Right renal pelvis (tissue), 4 donors: ENCODE measurements at places on chromosomes 12 and 14.

GRCh38 chr12:52145228-52146088, 46.4 kb downstream of the KRT80 start:
- no peak for DNase-seq

DNA sequence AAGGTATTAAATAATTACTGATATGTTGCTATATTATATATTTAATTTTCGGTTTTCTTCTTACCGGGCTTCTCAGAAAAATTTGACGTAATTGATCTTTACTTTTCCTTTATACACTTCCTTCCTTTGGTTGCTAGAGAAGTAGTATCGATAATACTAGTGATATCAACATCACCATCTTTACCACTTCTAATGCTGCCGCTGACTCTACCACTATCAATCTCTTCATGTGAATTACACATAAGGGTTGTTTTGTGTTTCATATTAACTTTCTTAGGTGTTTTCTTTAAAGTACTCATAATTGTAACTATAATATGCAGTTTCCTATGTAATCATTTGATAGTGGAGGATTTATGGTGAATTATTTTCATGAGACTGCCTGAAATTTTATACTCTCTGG, 30.9 kb upstream of the KLRF1 start:
- DNase-seq, result no peak

GRCh38 chr14:66043921-66044320, 442.2 kb upstream of the CCDC196 start:
- DNase-seq, result no peak

- DNase-seq, result no peak
Measured at GRCh38 chr14:102205560-102205959, 65.9 kb downstream of the WDR20 start.

DNA sequence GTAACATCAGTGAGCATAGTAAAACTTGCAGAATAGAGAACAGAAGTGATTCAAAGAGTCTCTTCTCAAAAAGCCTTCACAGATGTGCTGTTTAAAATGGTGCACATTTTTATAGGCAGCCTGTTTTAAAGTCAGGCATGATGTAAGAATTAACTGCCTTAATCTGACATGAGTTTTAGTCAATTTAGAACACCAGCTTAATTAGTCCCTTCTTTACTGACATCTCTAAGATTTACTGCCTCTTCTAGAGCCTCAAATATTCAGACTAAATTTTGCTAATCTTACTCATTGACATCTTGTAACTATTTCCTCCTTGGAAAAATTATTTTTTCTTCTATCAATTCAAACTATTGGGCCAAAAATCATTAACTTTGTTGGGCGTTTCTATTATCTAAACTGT, 782.5 kb downstream of the C12orf50 start:
- DNase-seq, result no peak

DNA sequence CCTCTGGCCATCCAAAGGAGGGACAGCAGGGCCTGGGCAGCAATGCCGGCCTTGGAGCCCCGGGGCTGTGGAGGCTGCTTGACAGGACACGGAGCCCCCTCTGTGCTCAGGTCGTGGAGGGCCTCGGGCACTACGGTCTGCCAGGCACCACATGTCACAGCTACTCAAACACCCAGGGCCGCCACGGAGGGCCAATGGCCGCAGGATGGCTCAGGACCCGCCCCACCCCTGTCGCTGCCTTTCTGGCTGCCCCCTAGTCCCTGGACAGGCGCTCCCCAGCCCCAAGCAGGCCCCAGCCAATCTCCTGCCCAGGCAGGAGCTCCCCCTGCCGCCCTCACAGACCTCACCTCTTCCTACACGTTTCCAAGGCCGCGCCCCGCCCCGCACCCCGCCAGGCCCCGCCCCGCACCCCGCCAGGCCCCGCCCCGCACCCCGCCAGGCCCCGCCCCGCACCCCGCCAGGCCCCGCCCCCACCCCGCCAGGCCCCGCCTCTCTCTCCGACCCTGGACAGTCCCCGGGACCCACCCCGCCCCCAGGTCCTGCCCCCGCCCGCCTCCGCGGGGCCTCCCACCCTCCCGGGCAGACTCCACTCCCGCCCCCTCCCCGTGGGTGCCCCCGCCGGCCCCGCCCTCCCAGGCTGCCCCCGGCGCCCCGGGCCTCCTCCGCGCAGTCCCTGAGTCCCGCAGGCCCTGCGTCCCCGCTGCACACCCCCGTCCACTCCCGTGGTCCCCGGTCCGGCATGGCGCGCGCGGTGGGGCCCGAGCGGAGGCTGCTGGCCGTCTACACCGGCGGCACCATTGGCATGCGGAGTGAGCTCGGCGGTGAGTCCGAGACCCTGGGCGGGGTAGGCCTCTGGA, at the start of gene ASPG:
TSS of gene ASPG (plus strand) at position 669 of the 857 bp plus-strand sequence. CDS start at position 740, 71 bp downstream.
- no peak for DNase-seq

DNA sequence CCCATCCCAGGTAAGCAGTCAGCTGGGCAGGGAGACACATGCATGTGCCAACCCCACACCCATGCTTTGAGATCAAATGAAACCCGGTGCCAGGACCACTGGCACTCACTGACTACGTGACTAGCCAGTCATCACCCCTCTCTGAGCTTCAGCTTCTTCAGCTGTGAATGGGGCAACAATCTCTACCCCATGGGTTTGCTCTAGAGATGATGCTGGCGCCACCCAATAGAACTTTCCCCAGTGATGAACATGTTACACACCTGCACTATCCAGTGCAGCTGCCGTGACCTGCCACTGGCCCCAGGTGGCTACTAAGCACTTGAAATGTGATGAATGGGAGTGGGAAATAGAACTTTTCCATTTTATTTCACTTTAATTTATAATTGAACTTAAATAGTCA, 70.3 kb downstream of the PITPNM2 start:
- DNase-seq, result no peak

GRCh38 chr12:122976648-122976975, 1.6 kb downstream of the OGFOD2 start:
- DNase-seq, result no peak

DNA sequence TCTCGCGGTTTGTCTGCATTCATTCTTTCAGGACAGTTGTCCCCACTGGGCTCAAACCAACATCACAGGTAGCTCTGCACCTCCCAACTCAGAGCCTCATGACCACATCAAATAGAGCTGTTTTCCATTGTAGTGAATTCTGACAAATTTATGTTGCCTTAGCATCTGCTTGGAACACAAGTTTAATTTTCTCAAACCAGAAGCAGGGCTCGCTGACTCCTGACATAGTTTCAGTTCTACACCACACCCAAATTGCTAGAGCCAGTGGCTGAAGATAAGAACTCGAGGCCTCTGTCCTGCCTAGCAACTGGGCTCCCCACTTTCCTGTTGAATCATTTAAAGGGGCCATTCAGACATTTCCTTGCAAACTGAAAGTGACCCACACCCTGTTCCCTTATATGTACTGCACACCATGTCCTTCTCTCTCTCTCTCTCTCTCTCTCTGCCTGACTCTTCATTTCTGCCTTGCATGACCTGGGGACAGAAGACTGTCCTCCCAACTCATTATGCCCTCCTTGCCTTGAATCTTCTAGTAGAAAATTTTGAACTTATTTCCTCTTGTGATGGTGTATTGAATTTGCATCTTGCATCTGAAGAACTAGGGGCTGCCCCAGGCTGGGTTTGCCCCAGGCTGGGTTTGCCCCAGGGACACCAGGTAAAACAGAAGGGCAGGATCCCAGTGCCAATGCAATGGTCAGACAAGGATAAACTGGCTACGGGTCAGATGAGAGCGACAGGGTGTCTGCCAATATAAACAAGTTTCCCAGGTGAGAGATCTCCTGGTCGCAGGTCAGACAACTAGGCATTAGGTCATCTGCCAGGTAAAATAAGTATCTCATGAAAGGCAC, 9.7 kb upstream of the WSCD2 start:
- no peak for DNase-seq

- no peak for DNase-seq
Measured at GRCh38 chr12:90355711-90356355, 599.1 kb downstream of the CCER1 start.

- no peak for DNase-seq
Measured at GRCh38 chr12:107126796-107127481, 33.6 kb upstream of the CRY1 start.

DNA sequence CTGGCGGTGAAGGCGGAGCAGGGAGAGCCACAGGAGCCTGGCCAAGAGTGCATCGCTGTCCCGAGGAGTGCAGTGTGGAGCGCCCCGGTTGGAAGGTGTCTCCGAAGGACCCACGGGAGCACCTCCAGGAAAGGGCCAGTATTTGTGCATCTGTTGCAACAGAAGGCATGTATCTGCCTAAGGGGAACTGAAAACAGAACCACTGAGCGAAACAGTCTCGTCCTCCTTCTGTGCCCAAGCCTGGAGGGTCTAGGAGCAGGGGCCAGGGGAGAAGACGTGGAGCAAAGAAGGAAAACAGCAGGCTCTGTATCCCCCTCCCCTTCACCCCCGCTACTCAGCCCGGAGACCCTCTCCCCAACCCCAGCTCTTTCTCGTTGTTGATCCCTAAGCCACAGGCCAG, 5.3 kb upstream of the LRRC10 start:
- no peak for DNase-seq

DNA sequence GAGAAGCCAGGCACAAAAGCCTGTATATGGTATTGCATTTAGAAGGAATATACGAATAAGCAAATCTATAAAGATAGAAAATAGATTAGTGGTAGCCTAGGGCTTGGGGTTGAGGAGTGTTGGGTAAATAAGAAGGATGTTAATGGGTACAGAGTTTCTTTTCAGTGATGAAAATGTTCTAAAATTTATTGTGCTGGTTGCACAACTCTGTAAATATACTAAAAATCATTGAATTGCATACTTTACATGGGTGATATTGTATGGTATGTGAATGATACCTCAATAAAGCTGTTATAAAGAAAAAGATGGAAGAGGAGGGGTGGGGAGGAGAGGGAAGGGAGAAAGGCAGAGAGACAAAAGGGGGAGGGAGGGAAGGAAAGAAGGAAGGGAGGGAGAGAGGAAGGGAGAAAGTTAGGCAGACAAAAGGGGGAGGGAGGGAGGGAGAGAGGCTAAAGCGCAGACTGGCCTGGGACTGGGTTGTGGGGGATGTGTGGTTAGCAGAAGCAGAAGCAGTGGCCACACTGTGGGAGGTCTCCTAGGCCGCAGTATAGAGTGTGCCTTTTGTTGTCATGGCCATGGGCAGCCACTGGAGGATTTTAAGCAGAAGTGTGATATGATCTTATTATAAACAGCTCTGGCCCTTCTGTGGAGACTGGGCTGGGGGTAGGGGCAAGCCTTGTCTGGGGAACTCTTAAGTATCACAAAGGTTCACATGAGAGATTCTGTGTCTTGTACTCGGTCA, 73.6 kb upstream of the ELK3 start:
- no peak for DNase-seq

DNA sequence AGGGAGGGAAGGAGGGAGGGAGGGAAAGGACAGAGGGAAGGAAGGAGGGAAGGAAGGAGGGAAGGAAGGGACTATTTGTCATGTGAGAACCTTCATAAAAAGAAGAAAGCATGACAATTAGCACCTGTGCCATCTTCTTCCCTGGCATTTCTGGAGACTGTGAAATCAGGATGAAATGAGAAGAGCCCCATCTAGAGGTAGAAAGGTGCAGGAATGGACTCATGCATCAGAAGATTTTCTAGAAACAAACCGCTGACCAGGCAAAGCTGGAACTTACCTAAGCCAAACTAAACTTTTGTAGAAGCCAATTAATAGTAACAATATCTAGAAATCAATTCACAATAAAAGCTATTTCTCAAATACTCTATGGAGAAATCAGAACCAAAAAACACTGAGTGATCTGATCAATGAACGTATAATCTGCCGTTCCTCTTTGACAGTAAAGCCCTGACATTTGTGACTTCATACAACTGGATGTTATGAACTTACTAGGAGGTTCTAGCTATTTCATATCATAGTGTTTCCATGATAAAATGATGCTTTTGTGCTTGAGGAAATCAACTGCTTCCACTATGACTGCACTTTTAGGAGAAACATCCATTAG, 24.4 kb upstream of the CRACR2A start:
- DNase-seq, result peak; percentile 44

GRCh38 chr12:67320614-67321295, 51.6 kb downstream of the CAND1 start:
- DNase-seq, result no peak

DNA sequence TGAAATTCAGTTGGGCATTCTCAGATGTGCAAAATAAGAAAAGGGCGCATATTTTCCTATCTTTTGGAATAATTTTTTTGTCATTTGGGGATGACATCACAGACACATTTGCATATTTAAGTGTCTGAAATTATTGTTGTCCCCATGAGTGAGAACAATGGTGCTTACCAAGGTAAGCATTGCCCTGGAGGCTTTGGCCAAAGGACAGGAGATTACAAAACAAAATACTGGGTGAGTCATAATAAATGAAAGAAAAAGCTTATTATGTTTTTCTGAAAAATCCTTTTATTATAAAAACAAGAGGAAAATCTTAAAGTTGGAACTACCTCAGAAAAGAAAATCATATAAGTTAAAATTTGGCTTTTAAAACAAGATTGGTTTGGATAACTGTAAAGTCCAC, 254.9 kb downstream of the BTG1 start:
- no peak for DNase-seq

DNA sequence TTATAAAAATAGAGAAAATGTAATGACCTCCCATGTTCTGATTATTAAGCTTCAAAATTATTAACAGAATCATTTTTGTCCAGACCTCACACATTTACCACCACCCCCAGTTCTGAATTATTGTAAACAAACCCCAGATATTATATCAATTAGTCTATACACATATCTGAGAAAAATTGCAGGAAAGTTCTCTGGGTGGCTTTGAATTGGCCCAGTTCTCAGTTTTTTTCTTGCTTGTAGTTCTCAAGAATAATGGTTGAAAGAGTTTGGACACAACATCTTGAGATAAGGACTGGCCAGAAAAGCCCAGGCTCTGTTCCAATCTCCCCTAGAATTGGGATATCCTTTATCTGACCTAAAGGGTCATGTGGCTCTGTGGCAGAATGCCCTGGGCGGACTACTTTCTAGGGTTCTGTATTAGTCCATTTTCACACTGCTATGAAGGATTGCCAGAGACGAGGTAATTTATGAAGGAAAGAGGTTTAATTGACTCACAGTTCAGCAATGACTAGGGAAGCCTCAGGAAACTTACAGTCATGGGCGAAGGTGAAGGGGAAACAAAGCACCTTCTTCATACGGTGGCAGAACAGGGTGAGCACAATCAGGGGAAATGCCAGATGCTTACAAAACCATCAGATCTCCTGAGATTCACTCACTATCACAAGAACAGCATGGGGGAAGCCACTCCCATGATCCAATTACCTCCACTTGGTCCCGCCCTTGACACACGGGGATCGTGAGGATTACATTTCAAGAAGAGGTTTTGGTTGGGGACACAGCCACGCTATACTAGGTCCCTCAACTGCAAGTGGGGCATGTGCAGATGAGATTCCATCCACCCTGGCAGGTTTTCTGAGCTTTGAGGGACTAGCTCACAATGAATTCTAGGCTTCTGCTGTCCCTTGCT, 1504.6 kb upstream of the FLRT2 start:
- no peak for DNase-seq

- no peak for DNase-seq
Measured at GRCh38 chr14:75885829-75886228, 96.0 kb downstream of the TGFB3 start.

DNA sequence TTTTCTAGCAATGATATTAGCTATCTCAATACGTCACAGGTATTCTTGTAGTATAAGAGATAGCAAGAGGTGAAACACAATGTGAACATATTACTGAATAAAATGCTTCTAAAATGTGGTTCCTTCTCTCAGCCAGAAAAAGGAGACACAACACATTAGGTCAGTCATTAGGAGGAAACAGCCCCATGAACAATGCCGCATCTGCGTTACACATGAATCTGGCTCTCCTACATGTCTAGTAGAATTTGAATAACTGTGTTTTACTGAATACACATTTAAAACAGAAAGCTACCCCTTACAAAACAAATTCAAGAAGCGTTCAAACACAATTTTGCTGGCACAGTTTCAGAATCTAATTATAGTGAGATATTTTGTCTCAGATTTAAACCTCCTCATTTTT, 51.6 kb downstream of the EFCAB11 start:
- DNase-seq, result no peak

- DNase-seq, result no peak
Measured at GRCh38 chr12:125467363-125467762, 402.1 kb downstream of the AACS start.
